HCT116 (cell line): ENCODE measurements at places on chromosomes 4 and X. TPM values are rescaled to one million over a fixed set of nuclear protein-coding genes. Genes with fewer than 3 reads are reported as not detected.

DNA sequence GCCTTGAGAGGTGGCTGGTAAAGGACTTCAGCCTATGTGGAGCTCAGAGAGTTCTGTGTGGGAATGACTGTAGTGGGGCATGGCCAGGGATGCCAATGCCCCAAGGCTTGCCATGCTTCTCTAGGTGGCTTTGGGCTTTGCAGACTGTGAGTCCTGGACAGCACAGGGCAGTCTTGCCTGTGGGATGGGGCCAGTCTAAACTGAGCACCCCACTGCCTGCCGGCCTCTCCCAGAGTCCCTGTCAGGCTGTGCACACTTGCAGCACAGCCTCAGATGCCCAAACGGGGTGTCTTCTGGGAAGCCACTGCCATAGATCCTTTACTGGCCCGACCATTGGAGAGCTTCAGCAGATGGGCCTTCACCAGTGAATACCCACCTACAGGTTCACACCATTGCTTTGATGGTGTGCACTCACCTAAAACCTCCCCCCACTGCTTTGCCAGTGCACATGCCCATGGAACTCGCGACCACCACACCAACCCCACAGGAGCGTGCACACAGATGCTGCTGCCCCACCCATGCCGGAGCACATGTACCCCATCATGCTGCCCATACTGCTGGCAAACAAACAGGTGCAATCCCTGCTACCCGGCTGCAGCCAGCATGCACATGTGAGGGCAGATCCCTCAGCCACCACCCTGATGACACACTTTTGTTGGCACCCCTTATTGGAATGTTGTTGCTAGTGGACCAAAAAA lies 97.3 kb upstream of the CNKSR2 start:
- H3K27me3 ChIP-seq, result no peaks in the 10 kb centered on the region
- H3K27ac ChIP-seq, result no peak overlapping the region
- no peaks in the 10 kb centered on the region for H3K36me3 ChIP-seq
- DNase-seq, result no peak
- H3K4me1 ChIP-seq, result no peaks in the 10 kb centered on the region
- H3K4me3 ChIP-seq, result no peak overlapping the region

DNA sequence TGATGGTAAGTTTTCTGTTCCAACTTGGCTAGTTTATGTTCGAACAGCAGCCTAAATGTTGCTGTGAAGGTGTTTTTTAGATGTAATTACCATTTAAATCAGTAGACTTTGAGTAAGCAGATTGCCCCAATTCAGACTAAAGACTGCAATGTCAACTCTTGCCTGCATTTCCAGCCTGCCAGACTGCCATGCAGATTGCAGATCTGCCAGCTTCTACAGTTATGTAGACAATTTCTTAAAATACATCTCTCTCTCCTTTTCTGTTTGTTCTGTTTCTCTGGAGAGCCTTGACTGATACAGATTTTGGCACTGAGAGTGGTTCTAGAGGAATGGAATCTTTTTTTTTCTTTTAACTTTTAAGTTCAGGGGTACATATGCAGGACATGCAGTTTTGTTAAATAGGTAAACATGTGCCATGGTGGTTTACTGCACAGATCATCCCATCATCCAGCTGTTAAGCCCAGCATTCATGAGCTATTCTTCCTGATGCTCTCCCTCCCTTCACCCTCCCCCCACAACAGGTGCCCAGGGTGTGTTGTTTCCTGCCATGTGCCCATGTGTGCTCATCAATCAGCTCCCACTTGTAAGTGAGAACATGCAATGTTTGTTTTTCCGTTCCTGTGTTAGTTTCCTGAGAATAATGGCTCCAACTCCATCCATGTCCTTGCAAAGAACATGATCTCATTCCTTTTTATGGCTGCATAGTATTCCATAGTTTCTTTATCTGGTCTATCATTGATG lies 227.8 kb downstream of the CPE start:
- no peaks in the 10 kb centered on the region for H3K4me1 ChIP-seq
- H3K27ac ChIP-seq, result no peak overlapping the region
- DNase-seq, result no peak
- H3K4me3 ChIP-seq, result no peak overlapping the region

DNA sequence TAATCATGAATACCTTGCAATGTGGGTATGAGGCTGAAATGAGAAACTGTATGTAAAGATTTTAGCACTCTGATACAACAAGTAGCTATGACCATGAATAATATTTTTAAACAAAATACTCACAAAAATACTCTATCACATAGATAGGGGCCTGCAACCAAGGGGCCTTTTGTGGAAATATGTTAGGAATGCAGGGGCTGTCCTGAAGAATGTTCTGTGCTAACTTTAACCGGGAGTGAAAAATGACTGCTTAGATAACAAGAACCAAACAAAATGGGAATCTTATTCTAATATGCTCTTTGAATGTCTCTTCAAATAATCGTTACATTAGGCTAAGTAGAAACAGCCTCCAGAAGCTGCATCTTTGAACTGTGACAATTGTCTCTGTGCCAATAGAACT lies 37.9 kb upstream of the GYPA start:
- no peaks in the 10 kb centered on the region for H3K27me3 ChIP-seq
- no peaks in the 10 kb centered on the region for H3K4me1 ChIP-seq
- DNase-seq, result no peak

DNA sequence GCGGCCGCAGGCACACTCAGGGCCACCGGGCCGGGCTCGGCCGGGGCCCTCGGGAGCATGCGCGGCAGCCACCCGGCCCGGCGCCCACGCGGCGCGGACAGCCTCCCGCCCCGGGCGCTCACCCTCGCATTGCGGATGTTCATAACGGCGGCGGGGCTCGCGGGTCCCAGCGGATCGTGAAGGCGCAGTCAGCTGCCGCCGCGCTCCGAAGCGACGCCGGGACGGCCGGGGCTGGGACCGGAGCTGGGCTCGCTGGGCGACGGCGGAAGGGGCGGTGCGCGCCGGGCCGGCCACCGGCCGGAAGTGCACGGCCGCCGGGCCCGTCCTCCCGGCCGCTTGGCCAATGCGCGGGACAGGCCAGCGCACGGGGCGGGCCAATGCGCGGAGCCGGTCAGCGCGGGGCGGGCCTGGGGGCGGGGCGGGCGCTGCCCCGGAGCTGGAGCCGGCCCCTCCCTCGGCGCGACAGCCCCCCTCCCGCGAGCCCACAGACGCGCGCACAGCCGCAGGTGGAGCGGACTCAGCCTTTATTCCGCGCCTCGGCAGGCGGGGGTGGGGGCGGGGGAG lies at the start of gene NAA10:
NAA10 (minus strand) TSS at position 276 of the 564 bp plus-strand sequence; CDS start at position 143, 133 bp downstream.
- peaks cover 4% of the 10 kb centered on the region for H3K4me1 ChIP-seq
- peak within 1 kb of the TSS; percentile 71 for H3K4me3 ChIP-seq
- H3K36me3 ChIP-seq, result no peaks in the 10 kb centered on the region; the same call in 1 of the 2 replicates
- peak within 1 kb of the TSS; percentile 74 for H3K27ac ChIP-seq
- H3K27me3 ChIP-seq, result no peaks in the 10 kb centered on the region

DNA sequence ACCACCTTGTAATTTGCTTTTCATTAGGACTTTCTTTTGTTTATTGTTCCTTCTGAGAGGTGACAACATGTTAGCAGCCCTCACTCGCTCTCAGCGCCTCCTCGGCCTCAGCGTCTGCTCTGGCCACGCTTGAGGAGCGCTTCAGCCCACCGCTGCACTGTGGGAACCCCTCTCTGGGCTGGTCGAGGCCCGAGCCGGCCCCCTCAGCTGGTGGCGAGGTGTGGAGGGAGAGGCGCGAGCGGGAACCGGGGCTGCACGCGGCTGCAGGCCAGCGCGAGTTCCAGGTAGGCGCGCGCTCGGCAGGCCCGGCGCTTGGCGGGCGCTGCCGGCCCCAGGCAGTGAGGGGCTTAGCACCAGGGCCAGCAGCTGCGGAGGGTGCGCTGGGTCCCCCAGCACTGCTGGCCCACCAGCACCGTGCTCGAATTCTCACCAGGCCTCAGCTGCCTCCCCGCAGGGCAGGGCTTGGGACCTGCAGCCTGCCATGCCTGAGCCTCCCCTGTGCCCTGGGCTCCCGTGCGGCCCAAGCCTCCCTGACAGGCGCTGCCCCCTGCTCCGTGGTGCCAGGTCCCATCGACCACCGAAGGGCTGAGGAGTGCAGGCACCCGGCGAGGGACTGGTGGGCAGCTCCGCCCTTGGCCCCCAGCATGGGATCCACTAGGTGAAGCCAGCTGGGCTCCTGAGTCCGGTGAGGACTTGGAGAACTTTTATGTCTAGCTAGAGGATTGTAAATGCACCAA lies 9.2 kb upstream of the AP1AR start:
- no peak for DNase-seq
- H3K27me3 ChIP-seq, result no peaks in the 10 kb centered on the region
- no peak overlapping the region for H3K27ac ChIP-seq
- H3K4me3 ChIP-seq, result no peak overlapping the region
- no peaks in the 10 kb centered on the region for H3K36me3 ChIP-seq

DNA sequence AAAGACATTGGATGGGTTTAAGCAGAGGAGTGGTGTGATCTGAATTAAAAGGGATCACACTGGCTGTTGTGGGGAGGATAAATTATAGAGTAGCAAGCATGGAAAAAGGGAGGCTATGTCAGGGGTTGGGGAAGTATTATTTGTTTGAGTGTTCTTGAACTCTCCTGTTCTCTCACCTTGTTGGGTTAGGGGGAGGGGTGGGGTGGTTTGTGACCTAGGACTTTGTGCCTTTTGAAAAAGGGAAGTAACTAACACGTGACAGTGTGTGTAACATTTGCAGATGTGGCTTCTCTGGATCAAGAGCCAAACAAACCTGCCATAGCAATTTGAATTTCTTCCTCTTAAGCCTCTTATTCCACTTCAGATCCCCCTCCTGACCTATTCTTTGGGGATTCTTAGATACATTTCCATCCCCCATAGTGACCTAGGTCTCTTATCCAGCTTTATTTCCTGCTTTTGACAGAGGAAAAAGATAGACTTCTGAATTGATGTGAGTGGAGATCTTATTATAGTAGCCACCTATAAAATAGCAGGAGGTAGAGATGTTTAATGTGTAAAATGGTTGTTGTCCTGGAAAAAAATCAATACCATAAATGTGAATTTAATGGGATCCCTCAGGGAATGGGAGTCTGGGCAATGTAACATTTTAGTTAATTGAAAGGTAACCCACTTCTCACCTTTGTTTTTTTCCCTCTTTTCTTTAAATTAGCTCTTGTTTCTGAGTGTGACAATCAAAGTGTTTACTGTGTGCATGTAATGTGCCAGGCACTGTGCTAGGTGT lies 120.4 kb downstream of the CT47B1 start:
- no peak overlapping the region for H3K4me3 ChIP-seq
- no peaks in the 10 kb centered on the region for H3K27me3 ChIP-seq
- H3K36me3 ChIP-seq, result no peaks in the 10 kb centered on the region
- H3K4me1 ChIP-seq, result no peaks in the 10 kb centered on the region
- no peak for DNase-seq

DNA sequence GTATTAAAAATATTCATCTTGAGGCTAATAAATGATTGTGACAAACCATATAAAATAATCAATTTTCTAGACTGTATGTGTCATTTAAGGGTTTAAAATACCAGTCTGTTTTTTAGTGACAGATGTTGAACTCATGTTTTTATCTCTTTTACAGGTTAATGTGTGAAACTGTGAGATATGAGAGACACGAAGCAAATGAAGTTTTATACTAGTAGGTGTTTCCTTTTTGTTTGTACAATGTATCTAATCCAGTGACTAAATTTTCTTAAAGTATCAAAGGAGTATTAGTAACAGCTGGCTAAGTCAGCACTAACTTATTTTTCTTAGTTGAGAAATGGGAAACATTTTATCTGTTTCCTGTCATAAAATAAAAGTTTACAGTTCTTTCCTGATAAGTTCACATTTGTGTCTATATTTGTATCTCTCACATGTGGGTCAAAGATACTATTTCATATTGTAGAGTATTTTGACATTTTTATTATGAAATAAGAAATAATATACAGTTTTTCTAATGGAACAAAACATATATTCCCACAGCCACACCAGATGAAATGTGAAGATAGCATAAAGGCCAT lies 90.3 kb downstream of the RAPGEF2 start:
- no peaks in the 10 kb centered on the region for H3K27me3 ChIP-seq
- H3K36me3 ChIP-seq, result no peaks in the 10 kb centered on the region
- H3K4me3 ChIP-seq, result no peak overlapping the region
- H3K4me1 ChIP-seq, result peaks cover 4% of the 10 kb centered on the region; the same call in 1 of the 2 replicates

DNA sequence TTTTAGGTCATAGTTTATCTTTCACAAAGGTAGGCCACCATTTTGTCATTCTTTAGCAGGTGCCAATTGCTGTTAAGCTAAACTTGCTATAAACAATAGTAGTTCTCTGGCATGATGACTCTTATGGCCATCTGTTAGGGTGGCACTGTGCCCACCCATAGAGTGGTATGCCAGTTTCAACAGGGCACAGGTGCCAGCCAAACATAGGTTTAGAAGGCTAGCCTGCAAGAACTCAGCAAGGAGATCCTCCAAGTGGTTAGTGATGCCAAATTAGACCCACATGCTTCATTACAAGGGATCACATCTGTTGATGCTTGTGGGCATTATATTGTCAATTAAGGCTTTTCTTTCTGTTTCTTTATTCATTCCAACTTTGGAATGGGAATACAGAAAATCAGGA lies 204.5 kb downstream of the FMR1NB start:
- no peak overlapping the region for H3K27ac ChIP-seq
- no peaks in the 10 kb centered on the region for H3K36me3 ChIP-seq
- DNase-seq, result no peak
- no peaks in the 10 kb centered on the region for H3K27me3 ChIP-seq

GRCh38 chrX:154351183-154352011 lies 23.0 kb downstream of the FLNA start:
- DNase-seq, result no peak
- no peaks in the 10 kb centered on the region for H3K4me1 ChIP-seq
- H3K36me3 ChIP-seq, result peaks cover 5% of the 10 kb centered on the region; the same call in 1 of the 2 replicates

- 0 out of 2 replicates have a peak, but pooled peaks cover 2% of the 10 kb centered on the region for H3K27me3 ChIP-seq
- no peaks in the 10 kb centered on the region for H3K4me1 ChIP-seq
- H3K27ac ChIP-seq, result no peak overlapping the region
- no peak for DNase-seq
- H3K4me3 ChIP-seq, result no peak overlapping the region
- no peaks in the 10 kb centered on the region for H3K36me3 ChIP-seq
Measured at GRCh38 chrX:11678158-11678557, 12.4 kb upstream of the ARHGAP6 start.

DNA sequence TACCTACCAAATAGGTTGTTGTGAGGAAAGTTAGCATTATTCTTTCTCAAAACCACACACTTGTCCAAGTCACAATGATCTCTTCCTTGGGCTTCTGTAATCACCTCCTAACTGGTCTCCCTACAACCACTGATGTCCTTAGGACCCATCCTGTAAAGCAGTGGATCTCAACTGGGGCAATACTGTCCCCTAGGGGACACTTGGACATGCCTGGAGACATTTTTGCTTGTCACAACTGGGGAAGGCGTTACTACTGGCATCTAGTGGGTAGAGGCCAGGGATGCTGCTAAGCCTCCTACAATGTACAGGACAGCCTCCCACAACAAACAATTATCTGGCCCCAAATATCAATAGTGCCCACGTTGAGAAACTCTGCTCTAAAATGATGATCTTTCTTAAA lies 118.7 kb upstream of the AP1S2 start:
- no peaks in the 10 kb centered on the region for H3K4me1 ChIP-seq
- H3K36me3 ChIP-seq, result no peaks in the 10 kb centered on the region
- H3K27me3 ChIP-seq, result no peaks in the 10 kb centered on the region
- H3K4me3 ChIP-seq, result no peak overlapping the region
- no peak overlapping the region for H3K27ac ChIP-seq

TRAM1L1 gene
- total RNA-seq, result not detected

GLRB gene
- total RNA-seq, result not detected

CXCL8 gene
- total RNA-seq, result 1.8 TPM

ATP1B4 gene
- not detected for total RNA-seq
